Left kidney (tissue), 8 donors: ENCODE measurements at places on chromosomes 6 and 20. TPM values are rescaled to one million over a fixed set of nuclear protein-coding genes. Genes with fewer than 3 reads are reported as not detected.

B3GAT2 gene
- 1.7 TPM for polyA plus RNA-seq

IL17F gene
- 0.40 TPM for polyA plus RNA-seq

KCNK17 gene
- polyA plus RNA-seq: not detected

ENPP1 gene
- 25.9 TPM for polyA plus RNA-seq

VSX1 gene
- not detected for polyA plus RNA-seq

CPXM1 gene
- polyA plus RNA-seq: 224 TPM

LY6G6C gene
- polyA plus RNA-seq: 1.1 TPM

PEX3 gene
- polyA plus RNA-seq: 41.4 TPM

CALHM4 gene
- 1.4 TPM for polyA plus RNA-seq

ELOVL5 gene
- polyA plus RNA-seq: 84.0 TPM

RRAGD gene
- 34.7 TPM for polyA plus RNA-seq

BLOC1S5 gene
- 41.3 TPM for polyA plus RNA-seq

OPRM1 gene
- 0.08 TPM for polyA plus RNA-seq

TCF19 gene
- 23.4 TPM for polyA plus RNA-seq

CD93 gene
- polyA plus RNA-seq: 37.9 TPM

HRH3 gene
- polyA plus RNA-seq: 0.15 TPM

RIPPLY2 gene
- polyA plus RNA-seq: not detected

GCLC gene
- polyA plus RNA-seq: 29.5 TPM

ECT2L gene
- 0.55 TPM for polyA plus RNA-seq

LTB gene
- polyA plus RNA-seq: 0.91 TPM

CLVS2 gene
- polyA plus RNA-seq: 0.33 TPM

ARFRP1 gene
- 27.0 TPM for polyA plus RNA-seq

MAP7 gene
- 35.3 TPM for polyA plus RNA-seq

SMLR1 gene
- 1.9 TPM for polyA plus RNA-seq

SLC17A9 gene
- polyA plus RNA-seq: 1.7 TPM

SLC35F1 gene
- polyA plus RNA-seq: 3.9 TPM

CFAP206 gene
- polyA plus RNA-seq: 4.8 TPM

TAF4 gene
- polyA plus RNA-seq: 20.0 TPM

SIRPB2 gene
- 0.88 TPM for polyA plus RNA-seq

BPI gene
- 0.32 TPM for polyA plus RNA-seq

RUNX2 gene
- 2.5 TPM for polyA plus RNA-seq

RAET1E gene
- 0.37 TPM for polyA plus RNA-seq

LHFPL5 gene
- not detected for polyA plus RNA-seq

OR12D3 gene
- not detected for polyA plus RNA-seq
